ENCODE measurements at places on chromosomes 5 and 9.

- no peak for DNase-seq
These were observed 67.9 kb upstream of the LPAR1 start for GRCh38 chr9:111106202-111106601.

- DNase-seq, result no peak
These were observed 13.3 kb downstream of the RIC1 start for GRCh38 chr9:5642170-5642569.

- no peak for DNase-seq
These were observed 294.0 kb downstream of the ZNF608 start for GRCh38 chr5:124452412-124452811.

DNA sequence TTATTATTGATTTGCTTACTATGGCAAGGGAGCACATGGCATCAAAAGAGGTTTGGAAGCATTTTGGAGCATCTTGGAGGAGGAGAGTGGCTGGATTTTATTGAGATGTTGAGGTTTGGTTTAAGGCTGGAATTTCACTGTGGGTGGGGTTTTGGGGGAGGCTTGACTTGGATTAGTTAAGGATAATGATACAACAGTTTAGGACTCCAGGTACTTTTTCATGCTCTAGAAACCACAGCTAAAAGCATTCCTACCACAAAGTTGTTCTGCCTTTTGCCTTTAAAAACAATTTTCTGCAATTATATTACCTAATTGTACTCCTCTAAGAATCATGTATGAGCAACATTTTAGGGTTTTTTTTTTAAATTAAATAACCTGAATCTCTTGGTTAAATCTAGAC, 5.0 kb downstream of the GCNT4 start:
- no peak for DNase-seq

GRCh38 chr9:95793924-95794828, 81.3 kb upstream of the ERCC6L2 start:
- peak; percentile 19 for DNase-seq

- DNase-seq, result peak; percentile 65
These were observed 221.3 kb upstream of the TAS2R1 start for GRCh38 chr5:9851458-9851857.

DNA sequence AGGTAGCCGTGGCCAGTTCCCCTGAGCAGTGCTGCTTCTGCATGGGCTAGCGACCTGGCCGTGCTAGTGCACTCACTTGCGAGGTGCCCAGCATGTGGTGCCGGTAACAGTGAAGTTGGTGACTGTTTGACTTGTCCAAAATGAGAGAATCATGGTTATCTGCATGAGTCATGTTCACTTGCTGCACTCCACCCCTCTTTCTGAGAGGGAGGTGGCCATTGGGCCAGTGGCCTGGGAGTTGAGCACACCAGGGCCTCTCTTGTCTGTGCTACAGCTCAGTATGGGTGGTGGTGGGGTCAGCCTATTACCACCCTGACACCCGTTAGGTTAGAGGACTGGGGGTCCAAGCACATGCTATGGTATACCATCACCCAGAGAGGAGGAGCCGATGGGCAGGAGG, 55.4 kb upstream of the GARNL3 start:
- DNase-seq, result peak; percentile 24

- DNase-seq, result no peak
These were observed 10.4 kb downstream of the TGFBI start for GRCh38 chr5:136039202-136039601.

DNA sequence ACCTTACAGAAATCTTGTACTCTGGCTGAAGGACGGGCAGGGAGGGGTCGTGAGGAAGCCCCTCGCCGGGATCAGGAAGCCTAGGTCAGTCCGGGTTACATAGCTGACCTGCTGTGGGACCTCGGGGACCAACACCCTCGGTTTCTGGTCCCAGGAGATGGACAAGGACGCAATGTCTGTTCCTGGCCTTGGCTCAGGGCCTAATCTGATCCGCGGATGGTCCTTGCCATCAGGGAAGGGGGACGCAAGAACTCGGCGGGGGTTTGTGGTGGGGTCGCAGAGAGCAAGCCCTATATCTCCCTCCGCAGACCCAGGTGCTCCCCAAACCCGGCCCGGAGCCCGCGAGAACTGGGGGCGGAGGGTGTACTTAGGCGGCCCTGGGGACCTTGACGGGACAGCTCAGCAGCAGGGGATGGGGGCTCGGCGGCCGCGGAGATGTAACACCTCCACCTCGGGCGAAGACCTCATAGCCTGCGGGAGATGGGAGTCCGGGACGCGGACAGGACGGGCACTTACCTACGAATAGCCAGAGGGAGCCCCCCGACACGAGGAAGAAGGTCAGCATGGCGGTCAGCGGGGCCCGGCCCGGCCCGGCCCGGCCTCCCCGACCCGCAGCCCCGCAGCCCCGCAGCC, 353 bp downstream of the ACSL6 start:
- no peak for DNase-seq

DNA sequence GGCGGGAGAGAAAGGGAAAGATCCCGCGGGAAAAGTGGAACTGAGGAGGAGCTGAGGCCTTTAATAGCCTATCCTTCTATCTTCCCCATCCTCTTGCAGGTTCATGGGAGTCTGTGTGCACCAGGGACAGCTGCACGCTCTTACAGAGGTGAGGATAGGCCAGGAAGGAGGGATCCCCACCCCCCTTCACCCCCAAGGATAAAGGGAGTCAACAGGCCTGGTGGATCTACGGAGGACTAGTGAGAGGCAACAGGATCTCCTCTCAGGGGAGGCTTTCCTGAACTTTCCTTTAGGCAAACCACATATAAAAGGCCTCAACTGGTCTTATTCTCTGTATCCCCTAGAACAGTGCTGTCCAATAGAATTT, 1.1 kb downstream of the TESK1 start:
- no peak for DNase-seq

- DNase-seq, result peak; percentile 57
These were observed 8.2 kb upstream of the GRAMD2B start for GRCh38 chr5:126414874-126415502.

DNA sequence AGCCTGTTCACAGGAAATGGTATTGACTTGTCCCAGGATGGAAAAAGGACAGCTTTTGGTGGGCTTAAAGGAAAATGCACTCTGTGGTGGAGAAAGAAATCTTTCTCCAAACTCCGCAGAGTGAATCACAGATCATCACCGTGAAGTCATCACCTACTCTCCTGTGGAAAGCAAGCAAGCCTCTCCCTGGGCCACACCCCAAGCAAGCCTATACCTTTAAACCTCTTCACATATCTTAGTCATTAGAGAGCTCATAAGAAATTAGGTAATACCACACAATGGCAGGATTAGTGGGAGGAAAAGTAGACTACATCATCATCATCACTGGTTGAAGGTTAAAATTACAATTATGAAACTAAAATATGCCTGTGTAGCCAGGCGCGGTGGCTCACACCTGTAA, 23.2 kb downstream of the TLE1 start:
- peak; percentile 31 for DNase-seq

DNA sequence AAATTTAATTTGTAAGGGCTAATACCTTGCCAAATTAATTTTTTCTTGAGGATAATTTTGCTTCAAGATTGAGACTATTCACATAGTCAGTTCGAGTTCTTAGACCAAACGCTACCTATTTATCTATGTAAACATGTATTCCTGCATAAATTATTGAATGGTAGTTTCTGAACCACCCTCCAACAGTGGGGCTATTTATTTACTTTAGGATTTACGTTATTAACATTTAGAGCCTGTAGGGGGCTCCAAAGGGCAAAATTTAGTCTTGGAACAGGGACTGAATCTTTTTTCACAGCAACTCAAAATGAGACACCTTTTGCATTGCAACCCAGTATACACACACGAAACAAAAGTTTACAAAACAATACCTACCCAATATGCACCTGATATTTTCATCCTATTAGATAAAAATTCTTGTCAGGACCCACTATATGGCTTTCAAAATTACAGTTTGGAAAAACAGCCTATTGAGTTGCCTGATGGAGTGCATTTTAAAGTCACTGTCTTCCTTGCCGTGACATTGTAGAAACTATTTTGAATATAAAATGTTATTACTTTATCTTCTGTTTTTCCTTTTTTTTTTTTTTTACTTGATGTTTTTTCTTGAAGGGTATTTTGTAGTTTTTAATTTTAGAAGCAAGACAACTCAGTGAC, 47.1 kb upstream of the POU4F3 start:
- peak; percentile 36 for DNase-seq

GRCh38 chr5:154997746-154998145, 15.8 kb upstream of the KIF4B start:
- peak; percentile 61 for DNase-seq

DNA sequence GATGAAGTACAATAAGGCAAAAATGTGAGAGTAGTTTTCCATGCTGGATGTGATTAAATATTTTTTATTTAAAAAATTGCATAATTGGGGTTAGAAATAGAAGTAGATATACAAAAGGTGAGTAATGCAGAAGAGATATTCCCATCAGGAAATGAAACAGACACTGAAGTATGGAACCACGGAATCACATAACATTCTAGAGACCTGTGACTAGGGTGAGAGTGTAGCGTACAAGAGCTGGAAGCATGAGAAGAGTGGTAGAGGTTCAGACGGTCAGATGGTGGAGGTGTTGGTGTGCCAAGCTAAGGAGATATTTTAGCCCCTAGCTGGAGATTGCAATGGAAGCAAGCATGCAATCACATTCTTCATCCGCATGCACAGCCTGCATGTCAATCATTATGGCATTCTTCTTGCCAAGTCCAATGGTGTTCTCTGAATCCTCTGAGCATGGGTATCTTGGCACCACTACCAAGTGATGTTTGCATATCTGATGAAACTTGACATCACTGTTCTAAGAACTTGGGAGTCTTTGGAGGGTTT, 587.8 kb downstream of the PSAT1 start:
- peak; percentile 85 for DNase-seq

DNA sequence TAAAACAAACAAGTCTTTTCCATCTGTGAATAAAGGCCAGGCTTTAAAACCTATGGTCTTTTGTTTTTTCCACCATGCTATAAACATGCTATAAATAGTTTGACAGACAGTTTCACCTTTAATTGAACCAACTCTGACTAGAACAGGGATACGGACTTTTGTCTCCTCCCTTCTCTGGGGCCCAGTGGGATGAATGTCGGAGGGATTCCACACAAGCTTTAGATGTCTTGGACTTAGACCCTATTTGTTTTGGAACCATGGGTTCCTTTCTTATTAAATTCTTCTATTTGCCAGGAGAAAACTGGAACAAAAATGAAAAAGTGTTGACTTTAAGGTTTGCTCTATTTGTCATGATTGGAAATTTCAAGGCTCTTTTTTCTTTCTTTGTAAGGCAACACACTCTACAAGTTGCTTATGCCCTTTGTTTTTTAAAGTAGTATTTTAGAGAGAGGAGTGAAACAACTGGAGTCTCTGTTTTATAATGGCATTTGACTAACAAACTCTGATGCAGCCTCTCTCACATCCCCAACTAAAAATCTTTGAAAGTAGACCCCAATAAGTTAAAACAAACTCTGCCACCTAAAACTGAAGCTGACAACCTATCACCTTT, 145.3 kb downstream of the MLLT3 start:
- no peak for DNase-seq

DNA sequence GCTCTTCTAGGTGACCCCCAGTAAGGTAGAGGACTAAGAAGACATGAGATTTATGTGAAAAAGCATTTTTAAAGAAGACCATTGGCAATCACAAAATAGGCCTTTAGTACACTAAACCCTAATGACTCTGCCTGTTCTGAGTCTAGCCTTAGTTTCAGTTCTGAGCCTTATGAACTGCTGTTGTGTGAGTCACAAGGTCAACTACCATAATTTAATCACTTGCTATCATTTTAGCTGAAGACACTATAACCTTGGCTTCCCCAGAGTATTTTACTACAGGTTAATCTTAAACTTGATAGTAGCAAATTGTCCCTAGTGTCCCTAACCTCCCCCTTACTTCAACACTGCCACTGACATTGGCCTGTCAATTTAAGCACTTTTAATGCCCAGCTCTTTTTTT, 34.4 kb downstream of the APC start:
- DNase-seq, result no peak

- no peak for DNase-seq
These were observed 779 bp upstream of the CTNNA1 start for GRCh38 chr5:138752341-138752950.

GRCh38 chr9:11269036-11269435, 656.2 kb upstream of the PTPRD start:
- no peak for DNase-seq

DNA sequence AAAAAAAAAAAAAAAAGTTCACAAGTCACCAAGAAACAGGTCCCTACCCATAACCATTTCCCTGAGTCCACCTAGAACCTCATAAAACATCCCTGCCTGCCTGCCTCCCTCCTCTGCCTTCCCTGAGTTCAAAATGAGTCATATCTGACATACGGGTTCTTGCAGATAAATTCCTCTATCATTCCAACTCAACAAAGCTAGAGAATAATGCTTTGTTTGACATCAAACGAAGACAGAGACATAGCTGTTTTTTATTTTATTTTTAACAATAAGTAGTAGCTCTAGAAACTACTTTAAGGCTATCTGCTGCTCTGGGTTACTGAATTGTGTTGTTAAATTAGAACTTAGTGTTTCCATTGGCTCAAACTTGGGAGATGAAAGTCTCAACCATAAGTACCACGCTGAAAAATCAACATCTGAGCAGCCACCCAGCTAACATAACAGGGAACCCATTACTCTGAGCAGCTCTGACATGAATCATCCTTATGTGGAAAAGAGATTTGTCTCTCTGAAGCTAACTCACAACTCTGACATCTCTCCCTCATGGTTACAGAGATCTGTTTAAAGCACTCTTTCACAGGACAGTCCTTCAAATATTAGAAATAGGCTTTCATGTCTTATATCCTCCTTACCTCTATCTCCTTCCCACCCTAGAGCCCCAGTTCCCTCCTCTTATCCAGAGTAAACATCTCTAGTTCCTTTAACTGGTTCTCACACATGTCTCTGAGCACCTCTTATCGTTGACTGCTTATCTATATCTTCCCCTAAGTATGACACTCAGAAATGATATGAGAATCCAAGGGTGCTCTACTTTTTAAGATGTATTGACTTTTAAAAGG, 12.1 kb downstream of the TMEM245 start:
- DNase-seq, result peak; percentile 70

- DNase-seq, result peak; percentile 86
These were observed 29.2 kb downstream of the SUSD1 start for GRCh38 chr9:112145886-112146285.

GRCh38 chr5:74016373-74016772, 390.4 kb downstream of the ARHGEF28 start:
- DNase-seq, result no peak

- no peak for DNase-seq
These were observed 37.3 kb upstream of the ZNF622 start for GRCh38 chr5:16502866-16503265.

DNA sequence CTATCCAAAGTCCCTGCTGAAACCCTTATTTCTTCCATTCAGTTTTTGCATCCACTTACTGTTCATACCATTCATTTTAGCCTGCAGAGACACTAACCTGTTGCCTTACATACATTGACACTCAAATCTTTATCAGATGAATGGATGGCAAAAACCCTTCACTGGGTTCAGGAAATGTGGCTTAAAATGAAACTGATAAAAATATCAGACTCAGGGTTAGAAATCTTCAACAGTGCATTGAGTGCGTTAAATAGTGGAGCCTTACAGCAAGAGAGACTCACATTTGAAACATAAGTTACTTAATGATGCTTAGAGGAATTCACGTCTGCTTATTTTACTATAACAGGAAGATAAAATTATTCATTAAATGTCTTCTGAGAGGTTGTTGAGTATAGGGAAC, 28.0 kb upstream of the BNC2 start:
- DNase-seq, result no peak

- peak; percentile 42 for DNase-seq
These were observed 175.9 kb downstream of the ENC1 start for GRCh38 chr5:74464512-74465209.
